ENCODE measurements at places on chromosomes 7 and 10. TPM values are rescaled to one million over a fixed set of nuclear protein-coding genes. Genes with fewer than 3 reads are reported as not detected.

KCNIP2 gene
- total RNA-seq: 1.9 TPM

PRLHR gene
- not detected for total RNA-seq

ARHGAP22 gene
- total RNA-seq: not detected

FRMD4A gene
- total RNA-seq: 0.94 TPM

ITGB8 gene
- not detected for total RNA-seq

TBX20 gene
- total RNA-seq: not detected

HOXA6 gene
- not detected for total RNA-seq

GCK gene
- total RNA-seq: not detected

AKR1D1 gene
- not detected for total RNA-seq

ZNF239 gene
- total RNA-seq: 0.52 TPM

SLC26A4 gene
- total RNA-seq: 1.1 TPM

LRMDA gene
- not detected for total RNA-seq

MPP7 gene
- 13.5 TPM for total RNA-seq

FAM25A gene
- total RNA-seq: not detected

FAM237B gene
- not detected for total RNA-seq

CYP2C19 gene
- total RNA-seq: not detected

TAC1 gene
- total RNA-seq: not detected

ADAM8 gene
- 75.5 TPM for total RNA-seq

CDC14C gene
- not detected for total RNA-seq

CRHR2 gene
- not detected for total RNA-seq

LRIT1 gene
- total RNA-seq: not detected

FAM25C gene
- not detected for total RNA-seq

TMEM209 gene
- 40.2 TPM for total RNA-seq

MAGI2 gene
- not detected for total RNA-seq

SFXN3 gene
- 24.8 TPM for total RNA-seq

PDE6C gene
- total RNA-seq: not detected

LRRC18 gene
- total RNA-seq: 0.16 TPM

PTPRE gene
- total RNA-seq: 24.5 TPM

FAM13C gene
- not detected for total RNA-seq

SHTN1 gene
- total RNA-seq: not detected

NKX1-2 gene
- not detected for total RNA-seq

ELN gene
- not detected for total RNA-seq

AKR1C8 gene
- not detected for total RNA-seq

PNLIPRP1 gene
- not detected for total RNA-seq

OPN4 gene
- not detected for total RNA-seq

ANKRD30A gene
- total RNA-seq: not detected

GJC3 gene
- total RNA-seq: not detected

PNPLA8 gene
- 13.0 TPM for total RNA-seq

PPP1R17 gene
- not detected for total RNA-seq

MRPS24 gene
- 91.3 TPM for total RNA-seq

CYP3A5 gene
- total RNA-seq: not detected

HOXA2 gene
- total RNA-seq: not detected

DGKB gene
- not detected for total RNA-seq

DENND2A gene
- total RNA-seq: not detected

CFAP43 gene
- not detected for total RNA-seq

C10orf71 gene
- not detected for total RNA-seq

MBL2 gene
- total RNA-seq: not detected

DDC gene
- total RNA-seq: not detected

GALNT17 gene
- not detected for total RNA-seq

VWA2 gene
- total RNA-seq: not detected

ZRANB1 gene
- 11.2 TPM for total RNA-seq

ACHE gene
- not detected for total RNA-seq

HOXA5 gene
- total RNA-seq: not detected

CTAGE15 gene
- 0.87 TPM for total RNA-seq

HTR7 gene
- not detected for total RNA-seq

DOCK4 gene
- total RNA-seq: 0.10 TPM

WDR37 gene
- total RNA-seq: 24.9 TPM

CYP3A4 gene
- not detected for total RNA-seq

GBX1 gene
- not detected for total RNA-seq

C10orf53 gene
- not detected for total RNA-seq
